NCI-H1105 (cell line): ENCODE measurements at places on chromosomes 7 and 10.

DNA sequence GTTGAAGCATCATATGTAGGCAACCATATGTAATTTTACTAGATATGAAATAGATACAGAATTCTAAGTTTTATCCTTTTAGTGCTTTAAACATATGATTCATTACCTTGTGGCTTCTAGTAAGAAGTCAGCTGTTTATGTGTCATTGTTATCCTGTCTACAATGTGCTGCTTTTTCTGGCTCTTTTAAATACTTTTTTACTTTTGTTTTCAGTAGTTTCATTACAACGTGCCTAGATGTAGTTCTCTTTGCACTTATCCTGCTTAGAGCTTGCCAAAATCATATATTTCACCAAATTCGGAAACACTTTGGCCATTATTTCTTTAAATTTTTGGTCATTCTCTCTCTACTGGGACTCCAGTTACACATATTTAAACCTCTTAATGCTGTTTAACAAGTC is 26.4 kb downstream of the YAE1 start:
- no peak for DNase-seq

- DNase-seq, result no peak
Observed at GRCh38 chr7:106219170-106219569, 65.6 kb downstream of the NAMPT start.

DNA sequence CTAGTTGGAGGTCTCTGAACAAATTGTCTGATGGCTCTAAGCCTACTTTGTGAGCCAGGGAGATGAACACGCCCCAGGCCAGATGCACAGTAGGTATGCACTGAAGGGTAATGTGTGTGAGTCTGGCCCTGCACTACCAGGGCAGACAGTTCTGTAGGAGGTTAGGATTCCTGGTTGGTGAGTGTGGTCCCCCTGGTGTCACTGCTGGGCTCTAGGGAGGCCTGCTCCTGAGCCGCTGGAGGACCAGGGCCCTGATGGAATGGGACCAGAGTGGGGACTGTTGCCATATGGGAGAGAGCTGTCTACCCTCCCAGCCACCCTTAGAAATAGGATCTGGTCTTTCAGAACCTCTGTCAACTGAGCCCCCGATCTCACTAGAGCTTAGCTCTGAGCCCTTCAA is 42.0 kb downstream of the CDH23 start:
- DNase-seq, result no peak

GRCh38 chr10:132417257-132417910 is 20.4 kb downstream of the PWWP2B start:
- DNase-seq, result no peak

GRCh38 chr7:123725586-123726171 is 23.1 kb downstream of the WASL start:
- no peak for DNase-seq

- DNase-seq, result peak; percentile 44
Observed at GRCh38 chr10:126242397-126243260, 145.6 kb downstream of the ADAM12 start.

DNA sequence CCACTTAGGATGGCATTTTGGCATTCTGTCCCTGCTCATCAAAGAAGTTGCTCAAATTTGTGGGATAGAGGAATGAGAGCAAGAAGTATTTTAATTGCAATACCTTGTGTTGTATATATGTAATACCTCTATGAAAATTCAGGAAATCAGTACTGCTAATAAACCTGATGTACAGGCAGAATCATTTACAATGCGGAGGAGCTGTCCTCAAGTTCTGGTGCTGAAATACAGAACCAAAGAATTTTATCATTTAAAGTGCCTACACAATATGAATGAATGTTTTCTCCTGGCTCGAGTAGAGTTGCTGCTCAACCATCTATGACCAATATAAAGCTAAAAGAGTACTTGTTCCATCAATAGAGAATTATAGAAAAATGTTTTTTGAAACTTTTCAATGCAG is 305.8 kb downstream of the PLXNA4 start:
- no peak for DNase-seq

GRCh38 chr7:91007371-91007770 is 256.9 kb upstream of the FZD1 start:
- DNase-seq, result no peak

- DNase-seq, result no peak
Observed at GRCh38 chr7:151511946-151512345, 7.7 kb downstream of the RHEB start.
